ENCODE measurements at places on chromosomes 2 and 18. TPM values are rescaled to one million over a fixed set of nuclear protein-coding genes. Genes with fewer than 3 reads are reported as not detected.

DNA sequence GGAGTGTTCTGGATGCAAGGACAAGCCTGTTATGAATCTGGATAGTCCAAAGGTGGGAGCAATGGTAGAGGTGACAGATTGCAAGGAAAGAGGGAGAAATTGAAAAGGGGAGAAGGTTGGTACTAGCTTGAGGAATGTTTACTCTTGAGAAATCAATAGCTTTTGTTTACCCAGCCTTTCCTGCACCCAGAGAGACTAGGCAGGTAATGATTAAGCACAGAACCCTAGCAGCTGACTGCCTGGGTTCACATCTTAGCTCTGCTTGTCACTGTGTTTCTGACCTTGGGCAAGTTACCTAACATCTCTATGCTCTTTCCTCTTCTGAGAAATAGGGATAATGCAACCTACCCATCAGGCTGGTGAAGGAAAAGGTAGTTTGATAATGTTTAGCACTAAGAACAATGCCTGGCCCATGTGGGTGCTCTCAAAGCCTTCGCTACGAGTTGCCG is 178.6 kb downstream of the MGAT5 start:
- no peak for DNase-seq
- no peak overlapping the region for H3K27ac ChIP-seq
- H3K27me3 ChIP-seq, result no peaks in the 10 kb centered on the region

The ACMSD gene
- not detected for total RNA-seq

The GRHL1 gene
- 0.93 TPM for total RNA-seq

DNA sequence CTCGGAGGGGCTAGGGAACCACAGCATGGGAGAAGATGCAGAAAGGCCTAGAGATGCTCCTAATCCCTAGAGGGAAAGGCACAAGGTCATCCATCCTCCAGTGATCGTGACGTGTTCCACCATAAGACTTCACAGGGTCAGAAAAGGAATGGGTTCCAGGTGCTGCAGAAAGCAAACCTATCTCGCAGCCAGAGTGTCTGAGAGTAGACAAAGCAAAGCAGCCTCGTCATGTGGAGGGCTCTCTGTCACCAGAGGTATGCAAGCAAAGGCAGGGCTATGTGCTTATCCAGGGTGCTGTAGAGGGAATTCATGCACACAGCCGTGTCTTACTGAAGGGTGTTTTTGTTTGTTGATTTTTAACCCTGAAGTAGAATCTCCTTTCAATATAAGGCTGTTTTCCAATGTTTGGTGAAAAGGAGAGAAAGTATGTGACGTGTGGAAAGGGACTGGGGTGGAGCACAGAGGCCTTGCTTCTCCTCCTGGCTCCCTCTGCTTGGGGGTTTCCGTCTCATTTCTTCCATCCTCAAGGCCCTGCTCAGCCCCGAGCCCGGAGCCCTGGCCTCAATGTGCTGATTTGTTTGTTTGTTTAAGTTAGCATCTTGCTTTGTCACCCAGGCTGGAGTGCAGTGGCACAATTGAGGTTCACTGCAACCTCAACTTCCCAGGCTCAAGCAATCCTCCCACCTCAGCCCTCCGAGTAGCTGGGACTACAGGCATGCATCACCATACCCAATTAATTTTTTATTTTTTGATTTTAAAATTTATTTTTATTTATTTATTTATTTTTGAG is 3.0 kb downstream of the GPR55 start:
- H3K27me3 ChIP-seq, result no peaks in the 10 kb centered on the region
- peaks cover 21% of the 10 kb centered on the region for H3K4me1 ChIP-seq
- no peak overlapping the region for H3K4me3 ChIP-seq
- H3K36me3 ChIP-seq, result no peaks in the 10 kb centered on the region
- no peak overlapping the region for H3K27ac ChIP-seq

DNA sequence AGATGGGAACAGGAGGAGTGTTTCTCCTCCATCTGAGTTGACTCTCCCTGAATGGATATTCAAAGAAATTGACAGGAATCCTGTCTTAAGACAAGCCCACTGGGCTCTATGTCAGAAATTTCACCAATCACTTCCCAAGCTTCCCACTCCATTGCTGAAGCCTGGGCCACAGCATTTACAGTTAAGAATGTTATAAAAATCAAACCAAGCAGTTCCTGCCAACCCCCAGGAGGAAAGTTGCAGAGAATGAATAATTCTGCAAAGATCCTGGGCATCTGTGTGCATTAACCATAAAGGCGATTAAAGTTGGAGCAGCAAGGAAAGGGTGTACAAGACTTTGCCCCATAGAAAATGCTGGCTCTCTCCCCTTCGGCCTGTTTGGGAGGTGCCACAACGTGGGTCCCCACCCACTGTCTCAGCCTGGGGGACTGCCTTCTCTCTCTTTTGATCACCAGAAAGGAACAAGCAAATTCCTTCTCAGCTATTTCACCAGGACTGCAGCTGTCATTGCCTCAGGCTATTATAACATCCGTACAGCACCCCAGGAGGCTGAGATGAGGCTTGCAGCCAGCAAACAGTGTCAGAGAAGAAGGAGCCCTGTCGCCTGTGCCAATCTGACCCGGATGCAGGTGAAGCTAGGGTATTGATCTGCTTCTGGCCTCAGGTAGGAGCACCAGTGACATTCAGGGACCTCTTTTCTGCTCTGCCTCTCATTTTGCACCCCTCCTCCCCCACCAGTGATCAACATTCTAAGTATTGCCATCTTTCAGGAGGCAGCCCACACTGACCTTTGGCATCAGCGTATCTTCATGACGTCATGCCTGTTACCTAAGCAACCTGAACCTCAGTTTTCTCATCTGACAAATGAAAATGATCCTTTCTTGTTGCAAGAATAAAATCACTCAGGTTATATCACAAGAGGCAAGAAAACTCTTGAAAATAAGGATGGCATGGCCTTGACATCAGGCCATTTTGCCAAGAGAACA is 219.0 kb downstream of the SH3BP4 start:
- H3K4me1 ChIP-seq, result no peaks in the 10 kb centered on the region
- H3K27me3 ChIP-seq, result no peaks in the 10 kb centered on the region
- H3K36me3 ChIP-seq, result no peaks in the 10 kb centered on the region
- H3K27ac ChIP-seq, result no peak overlapping the region
- DNase-seq, result no peak
- no peak overlapping the region for H3K4me3 ChIP-seq

GRCh38 chr2:240196716-240197461 is 56.4 kb upstream of the OTOS start:
- DNase-seq, result no peak
- H3K27me3 ChIP-seq, result no peaks in the 10 kb centered on the region
- no peaks in the 10 kb centered on the region for H3K36me3 ChIP-seq
- no peak overlapping the region for H3K27ac ChIP-seq
- H3K4me3 ChIP-seq, result no peak overlapping the region

DNA sequence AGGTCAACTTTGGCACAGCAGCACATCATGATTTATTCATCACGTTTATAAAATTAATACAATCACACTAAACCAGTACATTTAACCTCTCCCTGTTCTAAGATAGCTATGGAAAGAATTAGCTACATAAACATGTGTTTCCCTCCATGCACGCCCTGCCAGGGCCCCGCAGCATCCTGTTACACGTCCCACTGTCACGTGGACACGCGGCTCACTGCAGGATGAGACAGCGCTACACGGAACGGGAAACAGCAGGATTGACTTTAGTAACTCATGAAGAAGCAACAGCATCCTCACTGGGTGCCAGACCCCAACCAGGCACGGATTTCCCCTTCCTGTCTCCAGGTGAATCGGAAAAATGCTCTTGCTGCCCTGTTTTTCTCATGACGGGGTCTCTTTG is 30.9 kb upstream of the SALL3 start:
- no peak overlapping the region for H3K4me3 ChIP-seq
- no peaks in the 10 kb centered on the region for H3K36me3 ChIP-seq
- no peak overlapping the region for H3K27ac ChIP-seq
- no peak for DNase-seq

The IL1R1 gene
- 3.7 TPM for total RNA-seq

DNA sequence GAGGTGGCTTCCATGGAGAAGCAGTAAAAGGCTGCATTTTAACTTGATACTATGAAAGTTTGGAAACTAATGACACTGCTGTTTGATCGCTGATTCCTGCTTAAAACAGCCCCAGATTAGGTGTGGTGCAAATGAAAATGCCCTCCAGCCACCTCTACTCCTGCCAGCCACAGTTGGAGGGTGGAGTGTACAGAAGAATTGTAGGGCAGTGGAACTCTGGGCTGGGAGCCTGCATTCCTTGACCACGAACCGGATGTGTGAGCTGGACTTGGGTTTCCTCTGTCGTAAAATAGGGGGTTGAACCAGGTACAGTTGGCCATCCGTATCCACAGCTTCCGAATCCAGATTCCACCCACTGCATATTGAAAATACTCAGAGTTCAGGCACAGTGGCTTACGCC is 84.6 kb upstream of the RFX8 start:
- DNase-seq, result no peak
- H3K36me3 ChIP-seq, result no peaks in the 10 kb centered on the region
- H3K27ac ChIP-seq, result no peak overlapping the region
- H3K4me3 ChIP-seq, result no peak overlapping the region

DNA sequence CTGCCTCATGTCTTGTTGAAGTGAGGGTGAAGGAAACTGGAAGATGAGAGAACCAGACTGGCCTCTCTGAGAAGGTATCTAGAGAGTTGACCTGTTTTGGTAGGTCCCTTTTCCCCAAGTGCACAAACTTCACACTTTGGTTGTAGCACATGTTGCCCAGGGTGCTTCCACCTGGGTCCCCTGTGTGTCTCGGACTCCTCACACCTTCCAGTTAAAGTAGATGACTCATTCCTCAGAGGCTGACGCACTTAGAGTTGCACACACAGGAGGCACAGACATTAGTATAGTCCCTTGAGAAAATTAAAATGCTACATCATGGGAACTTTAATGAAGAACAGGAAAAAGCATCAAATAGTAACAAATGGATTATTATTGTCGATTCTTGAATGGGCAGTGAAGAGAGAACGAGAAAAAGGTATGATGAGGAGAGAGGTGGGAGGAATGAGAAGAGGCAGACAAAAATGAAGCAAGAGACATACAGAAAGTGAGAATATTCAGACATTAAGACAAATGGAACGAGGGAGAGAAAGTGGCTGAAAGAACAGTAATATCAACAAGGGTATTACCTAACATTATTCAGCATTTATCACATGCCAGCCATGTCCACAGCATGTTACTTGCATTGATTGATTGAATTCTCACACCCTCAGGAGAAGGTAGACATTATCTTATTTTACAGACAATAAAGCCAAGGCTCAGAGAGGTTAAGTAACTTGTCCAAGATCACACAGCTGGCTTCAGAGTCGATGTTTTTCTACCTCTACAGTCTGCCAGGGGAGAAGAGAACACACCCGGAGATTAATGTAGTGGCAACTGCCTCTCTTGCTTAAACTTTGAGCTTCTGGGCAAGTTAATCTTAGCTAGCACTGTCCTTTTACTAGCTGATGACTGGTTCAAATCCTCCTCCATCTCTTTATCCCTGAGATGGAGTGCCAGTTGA is 68.6 kb downstream of the FHOD3 start:
- no peaks in the 10 kb centered on the region for H3K27me3 ChIP-seq
- no peaks in the 10 kb centered on the region for H3K4me1 ChIP-seq
- H3K27ac ChIP-seq, result no peak overlapping the region
- H3K4me3 ChIP-seq, result no peak overlapping the region
- no peak for DNase-seq

DNA sequence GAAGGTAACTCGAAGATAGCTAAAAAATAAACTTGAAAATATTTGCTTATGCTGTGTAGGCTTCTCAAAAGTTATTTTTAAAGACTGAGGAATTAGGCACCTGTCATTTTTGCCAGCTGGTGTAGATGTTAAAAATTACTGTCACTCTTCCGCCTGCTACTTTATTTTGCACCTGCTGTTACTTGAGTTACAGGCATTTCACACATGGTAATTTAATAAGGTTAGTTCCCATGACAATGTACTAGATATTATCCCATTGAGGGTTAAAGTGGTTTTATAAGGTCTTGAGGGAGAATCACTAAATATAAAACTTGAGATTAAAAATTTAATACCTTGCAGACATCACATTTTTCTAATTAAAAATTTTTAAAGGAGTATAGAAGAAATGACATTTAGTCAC is 26.6 kb downstream of the MYL1 start:
- no peak for DNase-seq
- no peaks in the 10 kb centered on the region for H3K27me3 ChIP-seq
- H3K27ac ChIP-seq, result no peak overlapping the region

- no peaks in the 10 kb centered on the region for H3K4me1 ChIP-seq
- no peaks in the 10 kb centered on the region for H3K36me3 ChIP-seq
- no peak overlapping the region for H3K27ac ChIP-seq
- no peaks in the 10 kb centered on the region for H3K27me3 ChIP-seq
- no peak for DNase-seq
These were observed 64.4 kb downstream of the ANTXR1 start for GRCh38 chr2:69077252-69077950.

DNA sequence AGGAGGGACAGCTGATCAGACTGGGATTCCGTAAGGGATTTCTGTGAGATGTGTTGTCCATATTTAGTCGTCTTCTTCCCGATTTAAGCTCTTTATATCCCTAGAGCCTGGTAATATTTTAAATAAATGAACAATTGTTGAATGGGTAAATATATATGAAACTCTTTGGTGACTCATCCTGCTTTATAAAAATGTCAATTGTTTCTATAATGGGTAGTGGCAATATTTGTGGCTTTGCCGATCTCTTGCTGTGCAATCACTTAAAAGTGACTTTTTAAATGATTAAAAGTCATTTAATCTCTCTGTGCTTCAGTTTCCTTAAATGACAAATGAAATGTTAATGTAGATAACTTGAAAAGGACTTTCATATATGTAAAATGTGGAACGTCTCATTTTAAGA is 339.2 kb downstream of the RNF144A start:
- no peaks in the 10 kb centered on the region for H3K27me3 ChIP-seq
- no peak for DNase-seq
- no peak overlapping the region for H3K27ac ChIP-seq
- no peak overlapping the region for H3K4me3 ChIP-seq
- no peaks in the 10 kb centered on the region for H3K36me3 ChIP-seq

GRCh38 chr2:223450246-223450645 is 151.9 kb downstream of the SCG2 start:
- H3K36me3 ChIP-seq, result no peaks in the 10 kb centered on the region
- no peaks in the 10 kb centered on the region for H3K4me1 ChIP-seq
- DNase-seq, result no peak
- no peak overlapping the region for H3K27ac ChIP-seq

- H3K27ac ChIP-seq, result no peak overlapping the region
- no peaks in the 10 kb centered on the region for H3K4me1 ChIP-seq
- DNase-seq, result no peak
- H3K36me3 ChIP-seq, result no peaks in the 10 kb centered on the region
- no peak overlapping the region for H3K4me3 ChIP-seq
- H3K27me3 ChIP-seq, result no peaks in the 10 kb centered on the region
These were observed 784.8 kb upstream of the CDH2 start for GRCh38 chr18:28961669-28962228.

All from CD8-positive, alpha-beta memory T cell (primary cell).